SK-N-SH treated with all-trans-retinoic acid at 6 μM for 48 hours (cell line): ENCODE measurements at places on chromosomes 12 and 14.

DNA sequence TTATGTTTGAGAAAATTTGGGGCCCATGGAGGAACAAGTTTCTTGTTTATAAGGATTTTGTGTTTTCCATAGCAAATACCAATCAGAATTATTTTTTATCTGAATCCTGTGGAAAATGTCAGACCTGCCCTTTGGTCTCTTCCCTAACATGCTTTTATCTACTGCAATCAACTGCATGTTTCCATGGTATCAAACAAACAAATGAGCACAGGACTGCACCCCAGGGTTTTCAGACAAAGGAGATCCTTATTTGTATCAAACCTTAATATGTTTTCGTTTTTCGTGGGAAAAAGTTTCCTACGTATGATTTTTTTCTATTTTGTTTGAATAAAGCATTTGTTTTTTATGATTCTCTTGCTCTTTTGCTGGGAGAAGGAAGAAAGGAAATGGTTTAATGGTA is 91.1 kb downstream of the GPR135 start:
- ATAC-seq, result no peak

GRCh38 chr14:94827711-94828447 is 58.0 kb upstream of the GSC start:
- no peak for ATAC-seq

DNA sequence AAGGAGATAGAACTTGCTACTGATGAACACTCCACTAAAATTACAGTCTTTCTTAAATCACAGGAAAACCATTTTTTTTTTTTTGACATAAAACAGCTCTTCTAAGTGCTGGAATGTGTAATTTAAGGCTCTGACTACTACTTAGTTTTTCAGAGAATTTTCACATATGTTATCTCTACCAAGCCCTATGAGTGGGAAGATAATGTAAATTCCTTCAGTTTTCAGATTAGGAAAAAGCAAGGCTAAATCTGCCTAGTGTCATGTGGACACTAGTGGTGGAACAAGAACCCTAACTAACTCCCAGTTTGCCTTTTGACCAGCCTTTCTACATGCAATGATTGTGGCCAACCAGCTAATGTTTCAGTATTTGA is 37.3 kb upstream of the CSRP2 start:
- ATAC-seq, result peak; percentile 56

DNA sequence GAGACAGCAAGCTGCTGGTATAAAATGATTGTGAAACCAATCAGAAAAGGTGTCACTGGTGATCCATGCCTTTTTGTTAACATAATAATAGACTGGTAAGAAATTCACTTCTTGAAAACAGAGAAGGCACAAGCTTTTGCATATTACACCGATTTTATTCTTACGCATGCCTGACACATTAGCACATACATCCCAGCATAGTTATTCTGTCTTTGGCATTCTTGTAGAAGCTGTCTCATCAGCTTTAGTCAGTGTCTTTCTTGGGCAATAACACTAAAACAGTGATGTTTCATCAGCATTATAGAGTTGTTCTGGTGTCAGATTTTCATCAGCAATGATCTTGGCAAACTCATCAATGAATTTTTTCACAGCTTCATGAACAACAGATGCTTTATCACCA is 283.4 kb upstream of the TMTC1 start:
- ATAC-seq, result no peak

- ATAC-seq, result no peak
Measured at GRCh38 chr12:85569261-85569660, 266.9 kb downstream of the RASSF9 start.

- ATAC-seq, result no peak
Measured at GRCh38 chr12:107669946-107670345, 15.7 kb upstream of the PWP1 start.

DNA sequence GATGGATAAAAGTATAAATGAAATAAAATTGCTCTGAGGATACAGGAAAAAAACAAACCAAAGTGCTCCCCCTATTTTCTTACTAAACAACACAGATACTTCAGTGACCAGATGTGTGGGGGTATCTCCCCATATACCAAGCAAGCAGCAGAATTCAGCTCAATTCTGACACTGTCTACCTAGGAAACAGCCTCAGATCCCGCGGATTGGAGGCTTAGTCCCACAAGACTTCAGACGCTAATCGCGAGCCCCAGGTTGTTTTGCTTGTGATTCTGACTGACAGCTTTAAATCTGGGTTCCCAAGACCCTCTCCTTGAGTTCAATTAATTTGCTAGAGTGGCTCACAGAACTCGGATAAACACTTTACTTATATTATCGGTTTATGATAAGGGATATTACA is 17.3 kb downstream of the NFKBIA start:
- no peak for ATAC-seq

DNA sequence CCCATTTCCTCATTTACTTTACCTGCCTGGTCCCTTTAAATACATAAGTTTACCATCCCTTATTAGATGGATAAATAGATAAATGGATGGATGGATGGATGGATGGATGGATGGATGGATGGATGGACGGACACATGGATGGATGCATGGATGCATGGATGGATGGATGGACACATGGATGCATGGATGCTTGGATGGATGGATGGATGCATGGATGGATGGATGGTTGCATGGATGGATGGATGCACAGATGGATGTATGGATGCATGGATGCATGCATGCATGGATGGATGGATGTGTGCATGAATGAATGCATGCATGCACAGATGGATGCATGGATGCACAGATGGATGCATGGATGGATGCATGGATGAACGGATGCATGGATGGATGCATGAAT is 93.6 kb downstream of the DPF3 start:
- ATAC-seq, result no peak

DNA sequence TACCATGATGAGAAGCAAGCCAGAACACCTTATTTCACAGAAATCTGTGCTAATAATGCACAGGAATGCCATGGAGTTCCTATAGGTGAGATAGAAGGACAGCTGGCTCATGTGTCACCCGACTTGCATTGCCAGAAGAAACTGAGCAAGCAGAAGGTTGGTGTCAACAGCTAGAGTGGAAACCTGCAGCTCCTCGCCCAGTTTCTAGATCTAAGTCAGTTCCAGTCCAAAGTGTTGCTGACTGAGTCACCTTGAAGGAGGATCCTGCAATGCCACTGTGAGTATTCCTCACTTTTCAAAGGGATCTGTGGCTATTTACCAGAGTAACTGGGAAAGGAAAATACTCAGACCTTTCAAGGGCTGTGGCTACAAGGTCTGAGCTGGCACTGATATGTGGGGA is 17.1 kb downstream of the CDKL1 start:
- ATAC-seq, result no peak

DNA sequence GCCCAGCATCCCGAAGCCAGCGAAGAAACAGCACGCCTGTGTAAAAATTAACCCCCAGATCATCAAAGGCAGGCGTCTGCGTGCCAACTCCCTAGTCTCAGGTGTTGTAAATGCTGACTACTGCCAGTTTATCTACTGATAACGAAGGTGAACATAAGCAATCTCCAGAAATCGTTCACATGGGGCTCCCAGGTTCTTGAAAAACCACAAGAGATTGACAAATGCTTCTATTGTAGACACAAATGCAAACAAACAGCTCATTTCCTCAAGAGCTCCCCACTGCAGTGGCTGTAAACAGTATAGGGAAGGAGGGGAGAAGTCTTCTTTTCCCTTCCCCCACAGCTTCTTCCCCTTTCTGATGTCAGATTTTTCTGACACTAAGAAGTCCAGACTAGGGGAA is 5.3 kb upstream of the PLEKHG3 start:
- ATAC-seq, result no peak

DNA sequence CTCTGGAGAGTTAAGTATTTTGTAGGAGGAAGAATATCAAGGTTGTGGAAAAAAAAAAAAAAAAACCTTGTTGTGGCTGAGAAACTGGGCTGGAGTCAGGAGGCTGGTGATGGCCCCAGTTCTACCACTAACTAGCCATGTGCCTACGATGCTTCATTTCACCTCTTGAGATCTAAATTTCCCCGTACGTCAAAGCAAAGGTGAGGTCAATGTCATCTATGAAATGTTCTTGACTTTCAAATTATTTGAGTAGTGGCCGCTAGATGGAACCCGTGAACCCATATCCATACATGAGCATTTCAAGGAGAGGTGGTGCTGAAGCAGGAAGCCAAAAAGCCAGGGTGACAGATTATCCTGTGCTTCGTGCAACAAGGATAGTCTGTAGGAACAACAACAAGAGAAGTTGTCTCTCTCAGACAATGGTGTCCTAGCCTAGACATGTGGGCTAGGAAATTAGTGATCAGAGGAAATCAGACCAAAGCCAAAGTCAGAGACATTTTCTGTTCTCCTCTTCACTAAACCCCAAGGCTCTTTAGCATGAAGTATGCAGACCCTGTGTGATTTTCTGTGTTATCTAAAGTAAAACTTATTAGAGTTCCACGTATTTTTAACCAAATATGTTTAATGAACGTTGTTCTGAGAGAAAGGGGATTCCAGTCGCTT is 95.5 kb upstream of the ETV6 start:
- peak; percentile 84 for ATAC-seq

- peak; percentile 80 for ATAC-seq
Measured at GRCh38 chr12:121626853-121627640, 717 bp downstream of the ORAI1 start.

DNA sequence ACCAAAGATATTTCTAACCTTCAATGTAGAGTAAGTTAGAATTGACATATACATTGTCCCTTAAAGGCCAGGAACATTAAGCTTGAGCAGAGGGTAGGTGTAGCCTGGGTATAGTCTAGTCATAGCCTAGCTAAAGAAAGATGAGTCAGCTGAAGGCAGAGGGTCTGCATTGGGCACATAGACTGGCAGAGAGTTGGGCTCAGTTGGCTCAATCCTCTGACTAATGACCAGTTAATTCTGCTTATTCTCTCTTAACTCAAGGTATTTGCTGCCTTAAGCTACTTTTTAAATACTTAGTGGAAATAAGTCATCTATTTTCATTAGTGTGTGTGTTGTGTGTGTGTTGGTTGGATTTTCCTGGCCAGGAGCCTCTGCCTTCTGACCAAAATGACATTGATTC is 467.1 kb downstream of the RAD51B start:
- no peak; the same call in 1 of the 3 replicates for ATAC-seq

GRCh38 chr12:117279606-117280005 is 81.8 kb downstream of the NOS1 start:
- ATAC-seq, result no peak

DNA sequence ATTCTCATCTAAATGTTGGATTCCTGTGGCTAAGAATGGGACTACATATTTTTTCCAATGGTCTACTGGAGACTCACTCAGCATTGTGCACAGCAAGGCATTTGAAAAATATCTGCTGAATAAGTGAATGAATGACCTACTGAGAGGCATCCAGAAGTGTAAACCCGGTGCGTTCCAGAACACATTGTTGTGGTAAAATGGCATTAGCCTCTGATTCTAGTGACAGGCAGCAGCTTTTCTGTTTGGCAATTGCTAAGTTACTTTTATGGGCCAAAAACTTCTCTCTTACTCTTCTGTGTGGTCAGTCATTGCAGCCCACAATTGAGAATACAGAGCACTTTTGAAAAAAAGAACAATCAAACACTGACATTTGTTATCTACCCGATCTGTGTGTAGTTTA is 36.5 kb downstream of the WIF1 start:
- ATAC-seq, result no peak

DNA sequence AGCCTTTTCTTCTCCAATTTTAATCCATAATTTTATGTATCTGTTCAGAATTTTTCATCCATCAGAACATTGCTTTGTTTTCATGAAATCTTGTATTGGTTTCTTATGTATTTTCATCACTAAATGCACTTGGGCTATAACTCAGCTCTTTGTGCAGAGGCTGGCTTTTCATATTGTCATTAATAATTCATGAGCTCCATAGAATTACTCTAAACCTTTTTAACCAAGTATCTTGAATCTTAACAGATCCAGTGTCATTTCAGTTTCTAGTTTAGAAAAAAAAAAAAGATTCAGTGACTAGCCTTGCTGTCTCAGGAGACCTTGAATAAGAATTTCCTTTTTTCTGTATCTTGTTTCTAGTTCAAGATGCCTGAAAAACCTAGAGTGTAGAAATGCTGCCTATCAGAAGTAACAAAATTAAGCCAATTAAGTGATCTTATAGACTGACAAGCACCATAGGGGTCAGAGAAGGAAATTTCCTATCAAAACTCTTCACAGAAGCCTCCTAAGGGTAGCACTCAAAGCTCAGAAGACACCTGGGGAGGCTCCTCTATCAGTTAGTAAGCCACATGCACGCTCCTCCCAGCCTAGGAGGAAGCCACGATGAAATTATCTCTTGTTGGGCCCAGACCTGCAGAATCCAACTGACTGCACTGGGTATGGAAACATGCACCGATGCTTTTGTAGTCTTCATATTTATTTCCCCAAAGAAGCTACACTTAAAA is 163.4 kb downstream of the KICS2 start:
- no peak for ATAC-seq

DNA sequence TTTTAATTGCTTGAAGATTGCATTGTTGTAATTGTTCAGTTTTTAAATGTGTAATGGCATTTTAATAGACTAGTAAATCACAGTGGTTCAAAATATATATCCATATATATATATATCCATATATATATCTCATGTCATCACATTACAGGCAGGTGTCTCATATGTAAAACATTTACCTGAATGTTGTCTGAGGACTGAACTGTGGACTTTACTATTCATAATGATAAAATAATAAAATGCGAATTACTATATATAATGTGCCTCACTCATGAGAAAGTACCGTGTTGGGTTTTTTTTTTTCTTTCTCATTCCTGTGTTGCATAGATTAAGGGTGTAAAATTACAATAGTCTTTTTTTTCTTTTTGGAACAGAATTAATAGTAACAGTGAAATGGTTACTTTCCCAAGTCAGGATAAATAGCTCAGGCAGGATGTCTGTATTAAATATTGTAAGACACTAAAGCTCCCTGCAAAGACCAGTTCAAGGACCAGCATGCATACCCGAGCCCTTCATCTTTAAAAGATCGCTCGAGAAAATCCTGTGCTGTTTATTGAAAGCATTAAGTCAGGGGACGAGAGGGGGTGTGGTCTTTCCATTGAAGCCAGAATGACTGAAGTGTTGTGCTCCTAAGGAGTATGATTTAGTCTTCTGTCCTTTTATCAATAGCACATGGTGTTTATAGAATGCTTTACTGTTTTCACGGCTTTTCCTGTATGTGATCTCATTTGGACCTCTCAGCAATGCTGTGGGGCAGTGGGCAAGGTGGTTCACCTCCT is 173.5 kb downstream of the CRADD start:
- ATAC-seq, result no peak
